Right atrium auricular region (tissue), 2 donors: ENCODE measurements at places on chromosomes 13 and 19.

GRCh38 chr13:94344126-94344818 is 135.2 kb downstream of the DCT start:
- DNase-seq, result no peak

GRCh38 chr19:45117167-45117594 is 24.2 kb downstream of the PPP1R37 start:
- DNase-seq, result no peak

DNA sequence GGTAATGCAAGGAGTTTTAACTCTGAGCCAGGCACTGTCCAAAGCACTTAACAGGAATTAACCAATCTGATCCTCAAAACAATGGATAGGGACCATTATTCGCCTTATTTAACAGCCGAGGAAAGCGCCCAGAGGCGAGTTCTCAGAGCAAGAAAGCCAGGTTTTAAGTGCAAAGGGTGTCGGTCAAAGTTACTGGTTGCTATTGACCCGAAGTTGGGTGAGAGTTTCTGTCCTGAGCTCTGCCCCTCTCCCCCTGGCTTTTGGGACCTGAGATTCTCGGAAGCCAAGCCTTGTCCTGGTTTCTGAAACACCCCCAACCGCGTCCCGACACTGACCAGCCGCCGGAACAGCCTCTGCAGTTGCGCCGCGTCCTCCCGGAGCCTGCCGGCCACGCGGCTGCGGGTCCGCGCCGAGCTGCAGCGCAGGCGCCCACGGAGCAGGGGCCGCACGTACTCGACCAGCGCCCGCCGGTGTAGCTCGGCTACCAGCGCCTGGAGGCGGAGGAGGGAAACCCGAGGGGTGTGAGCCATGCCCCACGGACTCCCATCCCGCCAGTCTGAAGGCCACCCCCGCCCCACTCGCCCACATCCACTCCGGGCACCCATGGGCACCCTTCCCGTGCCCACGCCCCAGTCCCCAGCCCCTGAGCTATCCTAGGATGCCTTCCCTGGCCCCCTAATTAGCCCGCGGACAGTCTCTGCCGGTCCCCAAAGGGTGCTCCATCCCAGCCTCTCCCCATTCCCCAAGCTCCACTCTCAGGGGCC is 27.8 kb downstream of the EXOC3L2 start:
- DNase-seq, result no peak

- no peak for DNase-seq
Measured at GRCh38 chr19:18731562-18732008, 48.1 kb downstream of the CRTC1 start.

DNA sequence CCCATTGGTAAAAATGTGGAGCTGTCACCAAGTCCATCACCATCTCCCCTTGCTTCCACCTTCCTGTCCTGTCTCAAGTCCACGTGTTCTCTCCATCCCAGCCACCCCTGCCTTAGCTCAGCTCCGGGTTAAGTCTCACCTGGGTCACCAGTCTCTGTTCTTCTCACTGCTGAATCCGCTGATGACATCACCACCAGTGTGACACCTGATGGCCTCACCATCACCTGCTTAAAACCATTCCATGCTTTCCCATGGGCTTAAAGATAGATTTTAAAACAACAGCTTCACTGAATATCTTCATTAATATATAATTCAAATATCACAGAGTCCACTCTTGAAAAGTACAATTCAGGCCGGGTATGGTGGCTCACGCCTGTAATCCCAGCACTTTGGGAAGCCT is 42.1 kb downstream of the RGCC start:
- no peak for DNase-seq

DNA sequence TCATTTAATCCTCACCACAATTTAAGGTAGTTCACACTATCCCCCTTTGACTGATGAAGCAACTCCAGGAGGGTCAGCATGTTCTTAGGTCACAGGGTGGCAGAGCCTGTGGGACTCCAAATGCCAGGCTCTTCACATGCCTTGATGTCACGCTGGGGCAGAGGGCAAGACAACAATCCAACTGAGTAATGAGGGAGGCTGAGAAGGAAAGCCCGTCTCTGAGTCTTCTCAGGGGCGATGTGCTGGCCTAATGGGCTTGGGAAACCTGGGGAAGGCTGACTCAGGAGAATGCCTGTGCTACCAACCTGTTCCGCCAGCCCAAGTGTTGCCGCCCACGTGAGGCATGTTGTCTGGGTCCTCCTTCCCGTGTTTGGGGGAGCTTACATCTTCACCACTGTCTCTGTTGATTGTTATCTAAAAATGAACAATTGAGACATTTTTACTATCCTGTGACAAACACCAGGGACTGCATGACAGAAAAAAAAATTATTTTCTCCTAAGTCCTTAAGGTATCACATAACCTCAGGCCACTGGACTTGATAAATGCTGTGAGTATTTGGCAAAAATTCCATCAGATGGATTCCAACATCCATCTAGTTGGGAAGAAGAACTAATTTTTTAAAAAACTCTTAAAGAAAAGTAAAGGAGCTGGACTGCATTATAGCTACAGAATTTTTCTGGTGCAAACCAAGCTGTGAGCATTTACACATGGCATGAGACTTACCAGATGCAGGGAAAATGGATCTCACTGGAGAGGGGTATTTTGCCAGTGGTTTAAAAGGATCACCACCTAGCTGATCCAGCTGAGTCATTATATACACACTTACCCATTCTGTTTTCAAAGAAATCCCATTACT is 157.5 kb downstream of the RGCC start:
- DNase-seq, result no peak

GRCh38 chr13:44843403-44843802 is 145.9 kb downstream of the NUFIP1 start:
- peak; percentile 34 for DNase-seq

DNA sequence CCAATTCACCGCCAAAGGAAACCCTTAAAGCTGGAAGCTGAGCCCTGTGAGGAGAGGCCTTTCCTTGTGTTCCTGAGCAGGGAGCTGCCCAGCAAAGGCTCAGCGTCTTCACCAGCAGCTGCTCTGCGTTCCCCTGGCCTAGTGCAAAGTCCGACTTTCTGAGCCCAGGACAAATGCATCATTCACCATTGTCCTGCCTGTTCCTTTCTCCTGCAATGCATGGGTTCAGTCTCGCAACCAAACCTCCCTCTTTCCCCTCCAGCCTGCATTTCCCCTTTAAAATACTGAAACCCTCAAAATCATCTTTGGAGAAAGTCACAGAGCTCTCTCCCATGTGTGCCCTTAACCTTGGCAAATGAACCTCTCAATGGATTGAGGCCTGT is 12.9 kb upstream of the TMEM255B start:
- DNase-seq, result no peak

- DNase-seq, result no peak
Measured at GRCh38 chr13:102650444-102650843, 44.4 kb downstream of the METTL21C start.

- DNase-seq, result no peak
Measured at GRCh38 chr19:17229890-17230289, 3.9 kb downstream of the OCEL1 start.

GRCh38 chr19:5719274-5719960 is 529 bp downstream of the LONP1 start:
- no peak for DNase-seq

GRCh38 chr19:33758541-33759013 is 38.1 kb upstream of the KCTD15 start:
- DNase-seq, result no peak

DNA sequence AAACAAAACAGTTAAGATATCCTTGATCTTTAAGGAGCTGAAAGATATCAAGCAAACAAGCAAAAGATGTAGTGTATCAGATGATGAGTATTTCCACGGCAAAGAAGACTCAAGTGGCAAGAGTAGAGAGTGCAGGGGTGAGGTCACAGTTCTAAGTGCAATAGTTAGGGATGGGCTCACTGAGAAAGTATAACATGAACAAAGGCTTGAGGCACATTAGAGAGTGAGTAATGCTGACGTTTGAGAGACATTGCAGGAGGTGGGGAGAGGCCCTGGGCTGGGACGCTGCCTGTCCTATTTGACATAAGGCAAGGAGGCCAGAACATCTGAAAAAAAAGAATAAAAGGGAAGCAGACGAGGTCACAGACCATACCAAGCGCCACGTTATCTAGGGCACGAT is 1.4 kb downstream of the DUXA start:
- DNase-seq, result no peak

DNA sequence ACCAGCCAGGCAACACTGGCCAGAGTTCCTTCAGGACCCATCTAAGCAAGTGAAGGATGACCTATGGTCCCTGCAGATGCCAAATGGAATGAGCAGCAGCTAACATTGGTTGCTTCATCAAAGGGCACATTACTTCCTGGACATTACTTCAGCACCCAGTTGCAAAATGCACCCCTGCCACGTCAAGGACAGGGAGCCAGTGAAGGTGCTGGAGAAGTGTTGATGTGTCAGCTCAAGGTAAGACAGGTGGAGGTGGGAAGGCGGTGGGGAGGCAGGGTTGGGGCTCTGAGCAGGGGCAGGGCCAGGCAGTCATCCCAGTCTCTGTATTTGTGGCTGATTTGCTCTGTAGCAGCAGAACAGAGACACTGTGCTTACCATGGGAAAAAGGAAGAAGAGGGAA is 14.6 kb downstream of the CSNK1A1L start:
- DNase-seq, result no peak

DNA sequence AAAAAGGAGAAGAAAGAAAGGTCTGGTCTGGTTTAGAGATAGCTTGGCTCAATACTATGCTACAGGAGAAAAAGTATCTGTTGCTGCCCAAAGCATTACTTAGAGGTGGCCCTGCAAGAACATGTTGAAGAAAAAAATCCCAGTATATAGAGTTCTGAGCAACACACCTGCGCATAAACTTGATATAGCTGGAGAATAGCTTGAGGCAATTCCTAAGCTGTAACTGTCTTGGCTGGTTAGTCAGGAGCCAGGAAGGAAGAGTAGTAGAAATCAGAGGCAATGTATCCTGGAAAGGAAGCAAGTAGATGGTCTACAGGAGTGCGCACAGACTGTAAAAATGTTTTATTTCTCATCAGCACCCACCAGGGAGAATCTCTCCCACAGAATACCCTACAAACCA is 209.7 kb downstream of the SLITRK1 start:
- no peak for DNase-seq

DNA sequence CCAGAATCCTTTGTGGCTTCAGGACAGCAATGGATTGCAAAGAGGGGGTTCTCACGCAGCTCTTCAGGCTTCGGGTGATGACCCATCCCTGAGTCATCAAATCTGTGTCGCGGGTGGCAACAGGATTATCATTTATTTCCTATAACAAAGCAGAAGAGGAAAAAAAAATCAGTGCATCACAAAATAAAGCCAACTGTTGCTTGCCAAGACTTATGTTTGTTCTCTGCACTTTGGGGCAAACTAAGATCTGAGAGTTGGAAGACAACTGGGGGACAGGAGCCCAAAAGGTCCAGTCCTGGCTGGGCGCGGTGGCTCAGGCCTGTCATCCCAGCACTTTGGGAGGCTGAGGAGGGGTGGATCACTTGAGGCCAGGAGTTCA is 6.4 kb downstream of the GNA15 start:
- no peak for DNase-seq

DNA sequence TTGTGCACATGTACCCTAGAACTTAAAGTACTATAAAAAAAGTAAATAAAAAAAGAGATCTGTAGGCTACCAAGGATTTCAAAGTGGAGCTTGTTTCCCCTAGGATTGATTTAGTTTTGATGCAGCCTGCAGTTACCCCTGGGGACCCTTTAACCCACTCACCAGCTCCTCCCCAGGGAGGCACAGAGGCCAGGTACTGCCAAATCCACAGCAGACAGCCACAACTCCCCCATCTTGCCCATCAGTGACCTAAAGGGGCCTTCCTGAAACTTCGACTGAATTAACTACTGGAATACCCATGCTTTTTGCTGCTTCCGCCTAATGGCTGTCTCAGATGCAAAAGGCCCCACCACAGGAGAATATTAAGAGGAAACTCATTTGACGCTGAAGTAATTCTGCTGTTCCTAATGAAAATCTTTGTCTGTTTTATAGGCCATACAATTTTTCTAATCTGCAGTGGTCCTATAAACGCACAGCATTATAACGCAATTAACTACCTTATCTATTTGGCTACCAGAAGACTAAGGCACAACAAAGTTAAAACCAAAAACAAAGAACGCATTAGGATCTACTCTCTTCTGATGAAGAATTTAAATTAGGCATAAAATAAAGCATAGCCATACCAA is 95.0 kb downstream of the FOXO1 start:
- no peak for DNase-seq

GRCh38 chr13:76812206-76812897 is 73.9 kb downstream of the KCTD12 start:
- DNase-seq, result no peak

DNA sequence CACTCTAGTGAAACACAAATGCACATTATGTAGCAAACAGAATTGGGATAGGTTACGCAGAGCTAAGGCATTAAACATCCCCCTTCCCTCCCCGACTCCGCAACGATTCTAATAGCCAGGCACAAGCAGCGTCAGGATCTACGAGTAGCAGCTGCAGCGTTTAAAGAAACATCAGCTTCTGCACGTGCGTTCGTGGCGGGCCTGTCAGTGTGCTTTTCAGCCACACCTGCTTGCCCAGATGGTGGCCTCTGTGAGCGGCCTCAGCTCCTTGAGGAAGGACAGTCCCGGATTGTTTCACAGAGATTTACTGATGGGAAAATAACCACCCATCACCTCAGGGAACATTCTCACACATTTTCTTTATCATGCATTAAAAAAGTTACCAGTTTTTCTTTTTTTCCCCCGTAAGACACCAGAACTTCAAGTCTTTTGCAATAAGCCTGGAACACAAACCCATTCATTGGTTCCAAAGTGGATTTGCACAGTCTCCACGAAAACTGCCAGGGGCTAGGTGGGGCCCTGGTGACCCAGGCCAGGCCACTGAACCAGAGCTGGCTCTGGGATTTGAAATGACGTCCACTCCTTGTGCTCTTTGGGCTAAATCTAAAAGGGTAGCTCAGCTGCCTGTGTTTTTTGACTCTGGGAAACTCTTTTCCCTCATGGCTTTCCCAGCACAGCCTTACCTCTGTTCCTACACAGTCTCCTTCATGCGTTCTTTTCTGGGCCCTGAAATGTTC is 325.5 kb downstream of the KCNRG start:
- DNase-seq, result no peak

GRCh38 chr13:40667622-40667978 is 1.2 kb upstream of the FOXO1 start:
- no peak for DNase-seq

DNA sequence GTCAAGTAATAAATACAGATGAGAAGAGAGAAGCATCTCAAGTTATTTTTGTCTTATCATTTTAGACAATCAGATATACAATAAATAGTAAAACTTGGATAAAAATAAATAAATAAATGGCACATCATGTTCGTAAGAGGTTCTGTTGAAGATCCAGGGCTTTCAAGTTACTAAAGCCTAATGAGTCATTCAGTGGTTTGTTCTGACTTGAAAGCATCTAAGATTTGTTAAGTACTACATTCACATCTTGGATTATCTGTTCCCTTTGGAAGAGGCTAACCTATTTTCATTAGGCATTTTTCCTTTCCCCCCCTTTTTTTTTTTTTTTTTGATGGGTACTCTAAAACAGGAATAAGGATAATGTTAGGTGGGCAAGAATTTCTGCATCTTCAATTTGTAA is 429.3 kb downstream of the PCDH20 start:
- no peak for DNase-seq

- DNase-seq, result no peak
Measured at GRCh38 chr13:46721054-46721453, 75.9 kb downstream of the ESD start.
